Sigmoid colon (tissue), 7 donors: ENCODE measurements at places on chromosomes 1 and 21. TPM values are rescaled to one million over a fixed set of nuclear protein-coding genes. Genes with fewer than 3 reads are reported as not detected.
A peak's percentile ranks its signal among the peaks of the same experiment; 100 is the strongest.

RPL11 gene
- total RNA-seq, result 1,309 TPM

CASQ1 gene
- total RNA-seq, result 2.5 TPM

VAV3 gene
- total RNA-seq, result 3.5 TPM

TESK2 gene
- 6.9 TPM for total RNA-seq

TADA1 gene
- total RNA-seq, result 8.6 TPM

RGS13 gene
- total RNA-seq, result not detected

SH2D1B gene
- total RNA-seq, result not detected

ORC1 gene
- total RNA-seq, result not detected

LRRC7 gene
- total RNA-seq, result 1.4 TPM

KRTAP7-1 gene
- total RNA-seq, result not detected

DNA sequence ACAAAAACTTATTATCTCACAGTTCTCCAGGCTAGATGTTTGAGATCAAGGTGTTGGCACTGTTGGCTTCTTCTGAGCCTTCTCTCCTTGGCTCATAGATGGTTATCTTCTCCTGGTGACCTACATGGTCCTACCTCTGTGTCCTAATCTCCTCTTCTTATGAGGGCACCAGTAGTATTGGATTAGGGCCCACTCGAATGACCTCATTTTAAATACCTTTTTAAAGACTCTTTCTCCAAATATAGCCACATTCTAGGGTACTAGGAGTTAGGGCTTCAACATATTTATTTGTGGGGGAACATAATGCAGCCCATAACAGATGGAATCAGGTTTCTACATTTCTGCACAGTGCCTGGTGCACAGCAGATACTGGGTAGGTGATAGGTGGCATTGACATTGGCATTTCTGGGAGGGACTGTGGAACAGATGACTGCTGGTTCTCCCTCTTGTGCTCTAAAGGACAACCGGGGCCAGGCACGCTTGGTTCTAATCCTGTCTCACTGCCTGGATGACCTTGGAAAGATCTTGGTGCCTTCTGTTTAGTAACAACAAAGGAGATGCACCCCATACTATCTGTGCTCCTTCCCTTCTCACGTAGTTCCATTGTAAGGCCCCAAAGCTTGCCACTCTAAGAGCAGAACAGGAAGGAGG is 140.3 kb downstream of the PLPP3 start:
- DNase-seq, result no peak

DNA sequence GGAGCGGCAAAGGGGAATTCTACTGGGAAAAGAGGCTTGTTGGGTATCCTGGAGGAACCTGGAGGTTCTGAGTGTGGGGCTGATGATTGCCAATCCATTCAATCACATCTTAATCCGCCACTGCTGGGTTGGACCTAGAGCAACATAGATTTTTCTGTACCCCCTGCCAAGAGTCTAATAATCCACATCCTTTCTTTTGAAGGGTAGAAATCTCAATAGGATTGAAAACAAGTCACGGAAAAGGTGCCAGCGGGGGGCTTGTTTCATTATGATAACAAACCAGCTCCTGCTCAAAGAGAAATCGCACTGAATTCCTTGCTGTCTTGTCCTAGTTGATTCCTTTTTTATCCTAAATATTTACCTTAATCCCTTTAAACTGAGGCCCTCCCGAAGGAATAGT is 528.5 kb downstream of the ADGRL2 start:
- no peak for DNase-seq

GRCh38 chr1:234863551-234863971 is 253.6 kb upstream of the IRF2BP2 start:
- peak; percentile 83 for DNase-seq

DNA sequence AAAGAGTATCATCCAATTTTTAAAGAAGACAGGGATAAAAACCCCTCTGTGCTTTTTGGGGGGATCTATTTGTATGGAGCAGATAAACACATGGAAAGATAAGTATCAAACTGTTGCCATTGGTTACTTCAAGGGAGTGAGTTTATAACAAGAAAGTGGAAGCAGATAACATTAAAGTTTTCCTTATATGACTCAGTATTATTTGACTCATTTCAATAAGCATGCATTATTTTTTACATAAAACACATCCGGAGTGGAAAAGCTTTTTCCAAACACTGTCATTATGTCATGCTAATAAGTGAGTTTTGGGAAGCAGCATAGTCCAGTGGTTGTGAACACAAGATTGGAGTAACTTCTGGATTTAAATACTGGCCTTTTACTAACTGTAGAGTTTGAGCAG is 452.2 kb downstream of the LTN1 start:
- DNase-seq, result no peak

DNA sequence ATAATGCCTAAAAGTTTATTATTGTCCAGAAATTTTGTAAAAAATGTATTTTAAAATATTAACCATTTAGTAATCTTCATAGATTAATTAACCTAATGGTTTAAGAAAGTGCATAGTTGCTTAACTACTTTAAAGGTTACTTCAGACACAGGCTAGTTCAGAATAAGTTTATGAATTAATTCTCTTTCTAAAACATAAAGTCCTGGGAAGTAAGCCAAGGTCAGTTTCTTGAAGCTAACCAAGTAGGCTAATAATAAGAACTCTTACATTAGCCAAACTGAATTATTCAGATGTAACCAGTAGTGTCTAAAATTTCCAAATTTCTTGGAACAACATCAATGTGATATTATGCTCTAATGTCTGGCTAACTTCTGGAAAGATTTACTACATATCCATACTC is 790.4 kb downstream of the NCAM2 start:
- no peak for DNase-seq

DNA sequence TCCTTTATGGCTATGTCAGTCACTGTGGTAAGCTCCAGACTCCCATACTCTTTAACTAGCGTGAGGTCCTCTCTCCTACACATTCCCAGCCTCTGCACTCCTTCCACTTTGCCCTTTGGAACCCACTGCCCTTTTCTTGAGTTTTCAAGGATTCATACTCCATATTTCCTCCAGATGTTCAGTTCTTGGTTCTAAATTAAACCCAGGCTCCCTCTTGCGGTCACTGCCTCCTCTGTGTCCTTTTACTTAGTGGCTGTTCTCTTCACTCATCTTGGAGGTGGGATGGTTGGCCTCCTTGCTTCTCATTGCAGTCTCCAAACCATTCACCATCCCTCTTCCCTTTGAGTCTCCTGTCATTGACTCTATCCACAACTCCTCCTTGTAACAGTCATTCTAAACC is 208.1 kb downstream of the TGFB2 start:
- DNase-seq, result no peak

GRCh38 chr21:33988237-33989017 is 72.8 kb upstream of the ATP5PO start:
- DNase-seq, result no peak

GRCh38 chr1:155219592-155220031 is 11.1 kb downstream of the MTX1 start:
- no peak for DNase-seq

- no peak for DNase-seq
These were observed 228.3 kb upstream of the ZP4 start for GRCh38 chr1:238119060-238119459.

GRCh38 chr1:87131809-87132283 is 196.8 kb upstream of the LMO4 start:
- DNase-seq, result peak; percentile 85

- no peak for DNase-seq
These were observed 69.8 kb downstream of the TBX15 start for GRCh38 chr1:118918230-118918939.

GRCh38 chr1:219465212-219466093 is 147.5 kb downstream of the ZC3H11B start:
- DNase-seq, result no peak
